ENCODE measurements at places on chromosomes 2 and 18.

DNA sequence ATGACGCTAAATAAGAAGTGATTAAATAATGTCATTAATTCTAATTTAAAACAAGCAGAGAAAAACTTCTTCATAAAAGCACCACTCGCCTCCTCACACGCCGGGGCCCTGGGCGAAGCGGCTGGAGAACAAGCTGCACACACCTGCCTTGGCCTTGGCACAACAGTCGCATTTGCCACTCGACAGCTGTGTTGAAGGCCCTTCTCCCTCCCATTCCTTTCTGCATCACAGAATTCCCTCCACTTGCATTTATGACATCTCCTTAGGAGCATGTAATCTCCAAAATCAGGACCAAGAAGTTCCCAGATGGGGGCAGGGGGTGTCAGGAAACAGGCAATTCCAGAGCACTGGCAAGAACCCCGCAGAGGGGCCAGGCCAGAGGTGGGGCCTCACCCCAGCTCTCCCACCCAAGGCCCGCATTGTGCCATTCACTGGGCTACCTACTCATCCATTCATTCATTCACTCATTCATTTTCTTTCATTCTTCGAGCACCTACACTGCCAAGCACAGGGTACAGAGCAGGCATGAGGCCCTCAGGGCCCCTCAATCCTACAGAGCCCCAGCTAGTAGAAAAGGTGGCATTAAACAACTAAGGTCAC lies 6.4 kb downstream of the HDAC4 start:
- DNase-seq = no peak

- no peak for DNase-seq
These were observed 99.6 kb downstream of the PRPF40A start for GRCh38 chr2:152617456-152618192.

DNA sequence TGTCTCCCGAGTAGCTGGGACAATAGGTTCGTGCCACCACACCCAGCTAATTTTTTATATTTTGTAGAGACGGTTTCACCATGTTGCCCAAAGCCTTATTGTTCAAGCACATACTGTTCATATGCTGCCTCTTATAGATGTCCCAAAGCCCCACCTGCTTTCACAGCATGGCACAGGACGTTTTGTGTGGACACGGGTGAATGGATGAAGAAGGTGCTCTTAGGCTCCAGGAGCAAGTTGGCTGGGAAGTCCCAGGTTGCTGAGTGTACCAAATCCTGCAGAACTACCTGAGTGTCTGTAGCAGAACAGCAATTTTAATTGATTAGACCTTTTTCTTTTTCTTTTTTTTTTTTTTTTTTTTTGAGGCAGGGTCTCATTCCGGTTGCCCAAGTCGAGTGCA lies 10.5 kb upstream of the SAG start:
- no peak for DNase-seq

GRCh38 chr2:71702071-71702970 lies 249.0 kb downstream of the DYSF start:
- no peak for DNase-seq

DNA sequence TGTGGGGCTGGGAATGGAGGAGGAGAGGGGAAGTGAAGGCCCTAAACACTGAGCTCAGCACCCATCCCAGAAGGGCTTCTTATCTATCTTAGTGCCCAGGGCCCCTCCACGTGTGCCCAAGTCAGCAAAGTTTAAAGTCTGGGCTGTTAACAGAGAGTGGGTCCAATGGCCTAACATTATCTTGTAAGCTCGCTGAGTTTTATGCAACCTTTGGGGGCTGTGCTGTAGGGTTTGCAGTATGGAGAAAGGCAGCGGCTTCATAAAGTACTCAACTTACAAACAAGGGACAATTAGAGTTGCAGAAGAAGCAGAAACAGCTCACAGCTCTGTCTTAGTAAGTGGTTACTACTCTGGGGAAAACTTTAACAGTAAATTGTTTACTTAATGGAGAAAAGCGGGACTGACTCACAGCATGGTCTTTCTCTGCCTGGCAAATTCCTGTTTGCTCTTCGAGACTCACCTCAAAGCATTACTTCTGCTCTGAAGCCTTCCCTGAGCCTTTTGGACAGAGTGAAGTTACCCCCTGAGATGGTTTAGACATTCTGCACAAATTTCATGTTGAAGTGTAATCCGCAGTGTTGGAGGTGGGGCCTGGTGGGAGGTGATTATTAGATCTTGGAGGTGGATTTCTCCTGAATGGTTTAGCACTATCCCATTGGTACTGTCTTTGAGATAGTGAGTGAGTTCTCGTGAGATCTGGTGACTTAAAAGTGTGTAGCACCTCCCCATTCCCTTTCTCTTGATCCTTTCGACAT lies 9.0 kb downstream of the ENOSF1 start:
- peak; percentile 86 for DNase-seq

DNA sequence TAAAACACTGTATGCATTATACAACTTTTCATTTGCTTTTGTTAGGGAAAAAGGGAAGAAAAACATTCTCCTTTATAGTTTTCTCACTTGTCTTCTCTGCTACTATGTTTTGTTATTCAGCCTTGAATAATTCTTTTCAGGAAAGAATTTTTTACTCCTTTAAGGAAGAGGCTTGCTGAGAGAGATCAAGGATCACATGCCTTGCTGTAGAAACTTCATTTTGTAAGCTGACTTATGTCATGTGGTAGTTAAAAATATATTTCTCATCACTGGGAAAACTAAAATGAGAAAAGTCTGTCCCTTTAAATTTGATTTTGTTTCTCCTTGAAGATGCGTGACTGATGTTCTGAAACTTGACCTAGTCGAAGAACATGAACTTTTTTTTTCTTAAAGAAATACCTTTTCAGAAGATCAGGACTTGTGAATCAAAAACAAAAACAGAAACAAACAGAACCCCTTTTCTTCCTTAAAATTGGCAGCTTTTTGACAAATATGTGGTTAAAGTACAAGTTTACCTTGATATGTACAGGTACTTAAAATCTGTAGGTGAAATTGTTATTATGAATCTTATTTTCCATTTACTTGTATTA lies 145.1 kb downstream of the COMMD1 start:
- DNase-seq = no peak

- peak; percentile 83 for DNase-seq
These were observed 69.3 kb upstream of the BZW1 start for GRCh38 chr2:200742426-200742825.

DNA sequence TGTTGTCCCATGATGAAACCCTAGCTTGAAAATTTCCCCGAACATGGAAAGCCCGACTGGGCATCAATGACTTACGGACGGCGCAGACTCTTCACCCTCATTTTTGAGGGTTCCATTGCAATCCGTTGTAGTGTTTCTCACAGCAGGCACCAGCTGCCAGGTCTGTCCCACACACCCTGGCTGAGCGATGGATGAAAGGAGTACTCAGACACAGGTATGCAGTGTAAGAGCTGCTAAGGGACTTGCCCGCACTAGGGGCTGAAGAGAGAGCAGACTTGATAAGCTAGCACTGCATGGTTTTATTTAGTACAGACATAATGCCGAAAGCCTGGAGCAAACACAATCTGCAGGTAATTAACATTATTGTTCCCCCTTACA lies 15.8 kb downstream of the DYNAP start:
- no peak for DNase-seq

DNA sequence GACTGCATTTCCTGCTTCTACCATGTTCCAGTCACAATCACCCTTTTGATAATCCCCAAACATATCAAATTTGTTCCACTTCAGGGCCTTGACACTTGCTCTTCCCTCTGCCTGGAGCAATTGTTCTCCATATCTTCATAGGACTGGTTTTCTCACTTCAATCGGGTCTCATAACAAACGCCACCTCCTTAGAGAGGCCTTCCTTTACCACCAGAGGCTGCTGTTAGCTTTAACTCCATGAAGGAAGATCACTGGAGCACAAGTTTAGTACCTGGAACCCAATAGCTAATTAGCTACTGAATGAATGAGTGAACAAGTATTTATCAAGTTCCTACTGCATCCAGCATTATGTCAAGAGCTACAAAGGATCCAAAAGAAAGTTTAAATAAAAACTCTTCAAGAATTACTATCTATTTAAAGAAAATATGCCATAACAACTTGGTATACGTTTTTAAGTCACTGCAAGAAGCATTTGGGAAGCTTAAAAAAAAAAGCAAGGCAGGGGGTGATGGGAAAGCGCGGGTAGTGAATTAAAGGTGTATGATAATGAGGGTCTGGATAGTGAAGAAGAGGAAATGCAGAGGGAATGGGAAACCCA lies 58.8 kb downstream of the BAZ2B start:
- peak; percentile 2 for DNase-seq

GRCh38 chr18:51765606-51766360 lies 568.3 kb upstream of the MEX3C start:
- DNase-seq = no peak

- no peak for DNase-seq
These were observed 87.1 kb downstream of the CNTNAP5 start for GRCh38 chr2:124112206-124112605.

DNA sequence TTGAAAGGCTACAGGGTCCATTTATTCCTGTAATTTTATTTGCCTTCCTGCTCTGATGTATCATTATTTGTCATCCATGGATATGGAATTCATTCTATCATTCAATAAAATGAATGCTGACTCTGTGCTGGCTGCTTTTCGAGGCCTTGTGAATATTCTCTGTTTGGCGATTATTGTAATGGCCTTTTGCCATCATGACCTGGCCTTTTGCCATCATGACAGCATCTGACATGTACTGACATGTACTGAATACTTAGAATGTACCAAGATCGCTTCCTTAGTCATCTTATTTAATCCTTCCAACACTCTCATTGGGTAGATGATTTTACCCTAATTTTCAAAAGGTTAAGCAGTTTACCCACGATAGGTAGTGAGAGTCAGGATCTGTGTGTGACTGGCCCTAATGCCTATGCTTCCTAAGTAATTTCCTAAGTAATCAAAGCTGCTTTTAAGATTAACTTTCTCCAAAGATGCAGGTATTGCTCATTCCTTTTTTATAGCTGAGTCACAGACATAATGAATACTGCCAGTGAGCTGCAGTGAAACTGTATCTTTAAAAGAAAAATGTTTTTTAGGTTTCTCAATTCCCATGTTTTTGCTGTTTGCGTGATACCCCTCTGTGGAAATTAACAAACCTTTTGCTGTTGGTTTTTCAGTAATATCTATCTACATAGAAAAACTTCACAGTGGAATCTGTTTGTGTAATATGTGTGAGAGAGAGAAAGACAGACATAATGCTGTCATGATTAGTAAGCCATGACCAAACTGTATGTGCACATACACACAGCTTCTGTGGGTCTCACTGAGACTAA lies 127.8 kb downstream of the CERS6 start:
- DNase-seq = peak; percentile 74

DNA sequence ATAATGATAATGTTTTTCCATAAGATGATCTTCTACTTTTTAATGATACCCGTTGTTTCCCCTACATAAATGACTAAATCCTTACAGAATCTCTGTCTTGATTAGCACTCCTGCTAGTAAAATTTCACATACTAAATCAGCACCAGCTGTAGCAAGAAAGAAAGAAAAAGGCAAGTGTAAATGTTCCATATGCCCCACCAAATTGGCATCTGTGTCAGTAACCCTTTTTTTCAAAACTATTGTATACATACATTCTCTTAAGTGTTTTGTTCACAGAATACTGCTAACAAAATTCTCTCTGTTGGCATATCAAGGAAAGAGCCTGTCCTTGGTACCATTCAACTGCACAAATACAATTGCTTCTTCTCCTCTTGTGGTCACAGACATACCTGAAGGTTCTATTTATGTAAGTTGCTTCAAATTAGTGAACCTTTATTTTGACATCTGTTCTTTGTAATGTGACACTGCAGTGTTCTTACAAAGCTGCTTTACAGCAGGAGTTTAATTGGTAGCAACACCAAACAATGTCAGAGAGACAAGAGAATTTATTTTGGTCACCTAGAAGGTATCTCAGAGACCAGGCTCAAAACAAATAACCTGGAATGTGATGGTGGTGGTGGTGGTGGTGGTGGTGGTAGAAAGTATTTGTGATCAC lies 641.9 kb downstream of the ZEB2 start:
- no peak for DNase-seq

- DNase-seq = no peak
These were observed 32.1 kb downstream of the ZFP36L2 start for GRCh38 chr2:43194121-43194869.

- no peak for DNase-seq
These were observed 12.2 kb upstream of the ARL5A start for GRCh38 chr2:151840216-151841046.

GRCh38 chr2:97957432-97958183 lies 38.1 kb downstream of the TMEM131 start:
- no peak for DNase-seq

Measured in fibroblast of gingiva (primary cell).